ENCODE measurements at places on chromosomes 3 and 15.

DNA sequence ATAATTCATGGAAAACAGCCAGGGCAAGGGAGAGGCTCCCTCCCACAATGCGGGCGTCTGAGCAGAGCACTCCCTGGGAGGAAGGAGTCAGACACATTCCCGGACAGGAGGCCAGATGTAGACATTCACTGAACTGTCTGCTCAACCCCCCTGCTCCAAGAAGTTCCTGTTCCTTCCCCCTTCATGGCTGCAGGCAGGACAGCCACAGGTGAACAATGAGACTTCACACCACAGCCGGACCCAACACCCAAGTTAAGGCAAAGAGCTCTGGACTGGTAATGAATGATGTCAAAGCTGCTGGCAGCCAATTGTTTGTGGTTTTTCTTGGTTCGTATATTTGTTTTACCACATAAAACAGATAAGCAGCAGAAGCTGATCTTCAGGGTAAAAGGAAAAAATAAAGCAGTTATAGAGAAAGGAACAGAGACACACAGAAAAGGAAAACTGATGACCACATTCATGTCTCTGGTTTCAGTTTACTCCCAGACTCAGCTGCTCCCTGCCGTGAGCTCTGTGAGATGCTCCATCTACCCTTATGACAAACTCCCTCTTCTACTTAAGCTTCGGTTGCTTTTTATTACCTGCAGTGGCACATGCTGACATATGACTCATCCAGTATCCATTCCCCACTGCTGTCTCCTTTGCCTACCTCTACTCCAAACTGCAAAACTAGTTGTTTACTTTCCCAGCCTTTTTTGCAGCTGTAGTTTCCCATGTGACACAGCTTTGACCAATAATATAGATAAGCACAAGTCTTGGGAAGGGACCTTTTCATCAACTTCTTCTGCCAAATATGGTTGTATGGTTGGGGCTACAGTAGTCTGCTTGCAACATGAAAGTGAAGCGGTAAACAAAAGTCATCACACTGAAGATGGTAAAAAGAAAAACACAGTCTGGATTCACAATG lies 33.1 kb downstream of the DZIP1L start:
- no peak for DNase-seq
- H3K27ac ChIP-seq, result peak overlapping the region; percentile 64
- peaks cover 28% of the 10 kb centered on the region for H3K4me1 ChIP-seq
- no peak overlapping the region for H3K4me3 ChIP-seq
- peaks cover 27% of the 10 kb centered on the region for H3K27me3 ChIP-seq

DNA sequence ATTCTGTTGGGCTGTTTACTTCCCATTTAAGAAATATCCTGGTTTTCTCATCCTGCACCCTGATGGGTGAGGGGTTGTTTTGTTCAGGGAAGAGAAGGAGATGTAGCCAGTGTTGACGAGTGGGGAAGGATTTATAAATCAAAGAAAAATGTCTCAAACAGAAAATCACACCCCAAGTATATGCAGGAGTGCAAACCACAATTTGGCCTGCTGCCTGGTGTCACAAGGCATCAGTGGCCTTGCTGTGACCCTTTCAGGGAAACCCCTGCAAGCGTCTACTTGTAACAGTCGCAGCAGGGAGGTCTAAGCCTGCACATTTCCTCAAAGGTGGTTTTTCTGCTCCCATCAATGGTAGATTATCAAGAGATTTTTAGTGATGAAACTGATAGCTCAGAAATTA lies 132.6 kb upstream of the LRRN1 start:
- H3K27ac ChIP-seq, result no peak overlapping the region
- no peak for DNase-seq
- H3K36me3 ChIP-seq, result no peaks in the 10 kb centered on the region
- H3K27me3 ChIP-seq, result peaks cover 12% of the 10 kb centered on the region

- peaks cover 21% of the 10 kb centered on the region for H3K36me3 ChIP-seq
- H3K27ac ChIP-seq, result no peak overlapping the region
- H3K27me3 ChIP-seq, result no peaks in the 10 kb centered on the region
- DNase-seq, result no peak
- peaks cover 11% of the 10 kb centered on the region for H3K4me1 ChIP-seq
Observed at GRCh38 chr3:53194210-53195065, 33.4 kb downstream of the PRKCD start.

GRCh38 chr3:20842002-20842401 lies 656.0 kb upstream of the SGO1 start:
- DNase-seq, result no peak
- no peak overlapping the region for H3K27ac ChIP-seq
- no peak overlapping the region for H3K4me3 ChIP-seq
- no peaks in the 10 kb centered on the region for H3K36me3 ChIP-seq

DNA sequence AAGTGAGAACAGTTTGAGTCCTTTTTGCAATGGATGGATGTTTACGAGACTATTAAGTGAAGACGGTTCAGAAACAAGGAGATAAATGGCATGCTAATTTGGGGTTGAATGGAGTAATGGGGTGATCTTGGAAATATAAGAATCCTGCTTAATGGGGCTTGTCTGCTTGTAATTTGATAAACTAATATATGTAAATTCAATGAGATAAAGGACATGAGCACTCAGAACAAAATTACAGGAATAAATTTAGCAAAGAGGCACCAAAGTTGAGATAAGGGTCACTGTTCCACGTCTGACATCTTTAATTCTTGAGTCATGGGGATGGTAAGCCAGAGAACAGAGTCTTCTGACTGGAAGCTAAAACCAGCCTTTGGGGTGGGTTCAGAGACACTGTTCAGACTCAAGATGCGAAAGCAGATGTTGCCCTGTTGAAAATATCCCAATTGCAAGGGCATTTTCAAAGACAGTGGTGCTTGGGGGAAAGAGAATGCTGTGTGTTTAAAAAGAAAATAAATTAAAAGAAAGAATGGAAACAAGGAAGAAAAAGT lies 67.8 kb upstream of the CHRNB4 start:
- H3K27me3 ChIP-seq, result peaks cover 44% of the 10 kb centered on the region
- DNase-seq, result no peak
- peaks cover 2% of the 10 kb centered on the region for H3K4me1 ChIP-seq
- no peak overlapping the region for H3K27ac ChIP-seq
- no peak overlapping the region for H3K4me3 ChIP-seq

- H3K4me3 ChIP-seq, result no peak overlapping the region
- H3K27ac ChIP-seq, result no peak overlapping the region
- no peaks in the 10 kb centered on the region for H3K4me1 ChIP-seq
- peaks cover 4% of the 10 kb centered on the region for H3K27me3 ChIP-seq
Observed at GRCh38 chr3:57184526-57184925, 15.3 kb downstream of the HESX1 start.

- no peak overlapping the region for H3K4me3 ChIP-seq
- peaks cover 94% of the 10 kb centered on the region for H3K36me3 ChIP-seq
- H3K27me3 ChIP-seq, result no peaks in the 10 kb centered on the region
- no peak for DNase-seq
Observed at GRCh38 chr3:14658978-14659377, 7.4 kb downstream of the CCDC174 start.

- H3K36me3 ChIP-seq, result no peaks in the 10 kb centered on the region
- H3K27ac ChIP-seq, result no peak overlapping the region
- H3K27me3 ChIP-seq, result no peaks in the 10 kb centered on the region
- no peak for DNase-seq
- no peaks in the 10 kb centered on the region for H3K4me1 ChIP-seq
Observed at GRCh38 chr3:123409443-123410148, 39.3 kb downstream of the ADCY5 start.

DNA sequence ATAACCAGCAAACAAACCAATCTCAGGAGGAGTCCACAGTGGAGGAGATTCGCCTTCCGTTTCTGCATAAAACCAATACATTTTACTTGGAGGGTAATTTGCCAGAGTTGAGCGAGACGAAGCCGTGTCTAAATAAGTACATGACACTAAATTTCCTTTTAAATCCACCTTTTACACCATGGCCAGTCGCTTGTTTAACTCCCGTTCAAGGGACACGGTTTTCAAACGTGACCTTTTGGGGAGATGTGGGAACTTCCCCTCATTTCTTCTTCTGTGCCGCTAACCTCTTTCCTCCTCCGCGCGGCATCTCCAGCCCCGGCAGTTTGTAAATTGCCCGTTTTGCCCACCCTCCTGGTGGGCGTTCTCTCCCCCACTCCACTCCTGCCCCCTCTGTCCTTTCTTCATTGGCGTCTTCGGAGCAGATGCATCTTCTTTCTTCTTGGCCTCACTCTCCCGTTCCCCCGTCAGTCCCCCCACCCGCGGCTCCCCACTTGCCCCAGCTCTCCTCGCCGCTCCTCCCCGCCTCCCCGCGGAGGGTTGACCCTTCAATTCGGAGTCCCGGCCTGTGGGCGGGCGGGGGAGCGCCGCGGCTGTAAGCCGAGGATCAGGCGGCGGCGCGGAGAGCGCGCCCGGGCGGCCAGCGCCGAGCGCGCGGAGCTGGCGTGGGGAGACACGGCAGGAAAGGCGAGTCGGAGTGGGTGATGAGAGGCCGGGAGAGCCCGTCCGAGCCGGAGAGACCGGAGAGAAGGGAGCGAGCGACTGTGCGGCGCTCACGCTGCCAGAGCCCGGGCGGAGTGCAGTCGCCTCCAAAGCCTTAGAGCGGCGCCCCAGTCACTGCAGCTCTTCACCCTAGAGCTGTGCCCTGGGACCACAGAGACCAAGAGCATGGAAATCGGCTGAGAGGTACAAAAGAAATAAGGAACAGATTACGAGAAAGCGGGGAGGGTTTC lies at the start of gene NLGN1:
TSS of gene NLGN1 (plus strand) at position 584 of the 950 bp plus-strand sequence.
- no peaks in the 10 kb centered on the region for H3K36me3 ChIP-seq
- no peak for DNase-seq
- H3K4me1 ChIP-seq, result peaks cover 30% of the 10 kb centered on the region
- peaks cover 77% of the 10 kb centered on the region for H3K27me3 ChIP-seq
- H3K4me3 ChIP-seq, result peak within 1 kb of the TSS; percentile 57

DNA sequence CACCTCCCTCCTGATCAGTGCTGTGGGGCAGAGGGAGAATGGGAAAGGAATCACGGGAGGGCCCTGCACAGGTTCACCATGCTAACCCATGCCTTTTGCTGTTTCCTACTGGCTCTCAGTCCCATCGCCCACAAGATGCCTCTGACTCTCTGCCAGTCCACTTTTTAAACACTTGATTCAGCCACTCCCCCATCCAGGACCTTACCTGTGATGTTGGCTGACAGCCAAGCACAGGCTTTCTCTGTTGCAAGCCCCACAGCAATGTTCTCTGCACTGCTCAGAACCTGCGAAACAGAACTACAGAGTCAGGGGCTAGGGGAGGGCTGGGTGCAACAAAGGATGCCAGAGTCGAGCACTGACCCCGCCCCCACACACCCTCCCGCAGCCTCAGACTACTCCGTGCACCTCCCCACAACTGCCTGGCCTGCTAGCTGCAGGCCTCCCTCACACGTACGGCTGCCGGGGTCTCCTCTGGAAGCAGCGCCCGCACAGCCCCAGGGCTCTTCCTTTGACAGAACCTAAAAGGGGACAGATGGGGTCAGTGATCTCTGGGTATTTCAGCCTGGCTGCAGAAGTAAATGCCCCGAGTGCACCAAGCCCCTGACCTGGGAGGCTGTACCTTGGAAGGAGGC lies 9.1 kb downstream of the CDAN1 start:
- H3K4me1 ChIP-seq, result no peaks in the 10 kb centered on the region
- no peaks in the 10 kb centered on the region for H3K27me3 ChIP-seq
- no peak overlapping the region for H3K27ac ChIP-seq
- H3K4me3 ChIP-seq, result no peak overlapping the region

DNA sequence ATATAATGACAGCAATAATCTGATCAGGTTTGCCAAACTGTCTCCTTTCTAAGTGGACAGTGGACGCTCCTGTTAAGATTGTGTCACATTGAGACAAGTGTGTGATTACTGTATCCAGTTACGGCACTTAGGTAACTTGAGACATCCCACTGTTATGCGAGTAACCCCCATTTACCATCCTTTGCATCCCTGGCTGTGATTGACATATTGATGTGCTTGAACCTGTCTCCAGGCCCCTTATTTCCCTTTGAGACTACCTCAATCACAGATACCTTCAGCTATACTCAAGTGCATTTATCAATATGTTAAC lies 785.2 kb downstream of the NR2F2 start:
- no peaks in the 10 kb centered on the region for H3K4me1 ChIP-seq
- no peaks in the 10 kb centered on the region for H3K36me3 ChIP-seq

- H3K36me3 ChIP-seq, result peaks cover 18% of the 10 kb centered on the region
- no peak overlapping the region for H3K4me3 ChIP-seq
Observed at GRCh38 chr15:22904736-22905135, 66.3 kb downstream of the NIPA2 start.

GRCh38 chr3:185733980-185734724 lies 90.7 kb downstream of the IGF2BP2 start:
- H3K36me3 ChIP-seq, result no peaks in the 10 kb centered on the region
- H3K4me1 ChIP-seq, result peaks cover 3% of the 10 kb centered on the region

DNA sequence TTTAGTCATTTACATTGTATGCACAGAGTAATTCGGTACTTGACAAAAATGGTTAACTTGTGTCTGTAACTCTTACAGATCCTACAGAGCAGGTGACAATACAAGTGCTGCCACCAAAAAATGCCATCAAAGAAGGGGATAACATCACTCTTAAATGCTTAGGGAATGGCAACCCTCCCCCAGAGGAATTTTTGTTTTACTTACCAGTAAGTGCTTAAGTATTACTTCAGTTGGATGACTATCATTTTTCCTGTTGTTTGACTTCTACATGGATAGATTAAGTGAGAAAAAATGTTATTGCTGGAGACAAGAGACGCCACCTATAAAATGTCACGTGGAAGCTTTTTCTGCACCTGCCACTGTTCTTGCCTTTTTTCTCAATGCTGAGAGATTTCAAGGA lies 173.2 kb downstream of the ALCAM start:
- DNase-seq, result no peak
- peaks cover 13% of the 10 kb centered on the region for H3K36me3 ChIP-seq
- H3K4me1 ChIP-seq, result no peaks in the 10 kb centered on the region
- no peaks in the 10 kb centered on the region for H3K27me3 ChIP-seq
- no peak overlapping the region for H3K27ac ChIP-seq
- H3K4me3 ChIP-seq, result no peak overlapping the region

- no peak for DNase-seq
- peak overlapping the region; percentile 40 for H3K27ac ChIP-seq
- H3K36me3 ChIP-seq, result no peaks in the 10 kb centered on the region
- peaks cover 74% of the 10 kb centered on the region for H3K4me1 ChIP-seq
- no peaks in the 10 kb centered on the region for H3K27me3 ChIP-seq
- H3K4me3 ChIP-seq, result no peak overlapping the region
Observed at GRCh38 chr3:15319575-15319974, 12.8 kb downstream of the SH3BP5 start.

DNA sequence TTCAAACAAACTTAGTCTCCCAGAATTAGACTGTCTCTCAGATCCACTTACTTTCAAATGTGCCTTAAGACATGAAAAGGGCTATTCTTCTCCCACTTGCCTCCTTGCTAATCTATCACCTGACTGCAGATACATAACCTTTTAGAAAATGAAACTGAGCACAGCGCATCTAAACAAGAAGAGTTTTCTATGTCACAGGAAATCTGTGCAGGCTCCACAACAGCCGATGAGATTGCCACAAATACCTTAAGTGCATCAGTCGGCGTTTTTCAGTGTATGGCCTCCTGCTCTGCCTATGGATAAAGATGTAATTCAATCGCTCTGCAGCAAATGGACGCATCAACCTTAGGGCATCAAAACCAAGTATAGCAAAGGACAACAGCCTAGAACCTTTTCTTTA lies 544.2 kb downstream of the FOXP1 start:
- H3K27me3 ChIP-seq, result no peaks in the 10 kb centered on the region
- H3K27ac ChIP-seq, result peak overlapping the region; percentile 74
- no peak for DNase-seq
- H3K4me3 ChIP-seq, result no peak overlapping the region

GRCh38 chr3:141410408-141410807 lies 42.1 kb downstream of the ZBTB38 start:
- no peak overlapping the region for H3K4me3 ChIP-seq
- H3K36me3 ChIP-seq, result peaks cover 62% of the 10 kb centered on the region
- H3K4me1 ChIP-seq, result peaks cover 93% of the 10 kb centered on the region
- no peaks in the 10 kb centered on the region for H3K27me3 ChIP-seq
